ENCODE measurements at places on chromosomes 4 and X.

- no peak for DNase-seq
Measured at GRCh38 chr4:147244786-147245185, 236.1 kb upstream of the EDNRA start.

DNA sequence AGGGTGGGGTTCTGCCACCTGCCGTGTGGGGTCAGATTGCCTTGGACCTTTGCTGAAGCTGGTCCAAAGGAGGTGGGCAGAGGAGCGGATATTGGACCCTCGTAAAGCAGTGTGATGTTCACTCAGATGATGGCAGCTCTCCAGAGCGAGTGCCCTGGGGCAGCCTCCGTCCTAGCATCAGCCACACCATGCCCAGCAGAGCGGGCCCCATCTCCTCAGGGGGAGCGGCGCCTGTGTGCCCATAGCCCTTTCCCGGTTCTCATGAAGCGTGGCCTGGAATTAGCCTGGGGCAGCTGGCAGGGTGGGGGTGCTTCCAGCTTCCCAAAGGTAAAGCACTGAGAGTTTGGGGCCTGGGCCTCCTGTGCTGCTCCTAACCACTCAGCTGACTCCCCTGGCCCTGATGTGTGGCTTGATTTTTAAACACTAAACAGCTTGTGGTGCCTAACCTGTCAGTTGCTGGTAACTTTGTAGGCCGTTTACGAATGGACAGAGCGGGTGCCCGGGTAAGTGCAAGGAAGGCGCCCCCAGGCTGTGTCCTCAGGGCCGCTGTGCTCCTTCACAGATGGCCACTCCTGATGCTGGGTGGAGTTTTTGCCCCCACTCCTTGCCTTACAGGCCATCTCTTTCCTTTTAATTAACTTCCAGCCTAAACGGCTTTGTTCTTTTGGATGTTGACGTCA lies 36.0 kb downstream of the NOP14 start:
- DNase-seq = no peak

DNA sequence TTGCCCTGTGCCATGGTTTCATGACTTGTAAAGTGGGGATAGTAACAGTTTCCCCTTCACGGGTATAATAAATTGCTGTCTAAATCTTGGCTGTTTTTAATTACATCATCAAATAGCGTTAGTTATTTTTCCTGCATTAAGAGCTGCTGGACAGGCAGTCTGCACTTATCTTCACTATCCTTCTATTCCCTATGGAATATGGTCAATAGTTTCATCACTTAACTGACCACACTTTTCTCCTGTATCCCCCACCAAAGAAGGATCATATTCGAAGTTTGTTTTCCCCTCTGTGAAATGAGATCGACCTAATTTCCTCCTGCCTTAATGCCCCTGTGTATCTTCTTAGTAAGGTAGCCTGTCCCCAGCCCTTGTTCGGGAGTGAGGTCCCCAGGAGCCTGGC lies 133.2 kb downstream of the SHROOM3 start:
- no peak for DNase-seq

DNA sequence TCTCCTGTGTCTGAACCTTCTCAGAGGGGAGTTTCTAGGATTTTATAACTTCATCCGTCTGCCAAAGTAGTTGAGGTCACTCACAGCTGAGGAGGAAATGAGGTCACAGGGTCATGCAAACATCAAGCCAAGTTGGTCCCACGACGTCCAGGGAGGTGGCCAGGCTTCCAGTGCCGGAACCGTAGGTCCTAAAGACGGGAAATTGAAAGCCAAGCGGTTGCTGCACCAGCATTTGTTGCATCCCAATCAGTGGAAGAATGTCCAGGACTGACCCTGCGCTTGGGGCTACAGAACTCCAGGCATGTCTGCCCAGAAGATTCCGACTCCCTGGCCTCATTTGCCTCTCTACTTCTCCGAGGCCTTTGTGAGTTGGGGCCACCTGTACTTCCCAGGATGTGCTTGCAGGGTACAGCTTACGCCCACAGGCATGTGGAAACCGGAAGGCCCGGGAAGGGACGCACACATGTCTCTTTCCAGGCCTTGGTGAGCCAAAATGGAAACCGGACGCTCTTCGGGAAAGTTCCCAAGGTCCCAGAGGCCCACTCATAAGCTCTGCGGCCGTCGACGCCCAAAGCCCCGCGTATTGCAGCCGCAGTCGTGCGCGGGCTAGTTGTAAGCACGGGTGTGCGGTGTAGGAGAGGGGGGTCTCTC lies 9.3 kb downstream of the PRDM8 start:
- DNase-seq = no peak

GRCh38 chr4:108152980-108153379 lies 15.8 kb downstream of the LEF1 start:
- no peak for DNase-seq

DNA sequence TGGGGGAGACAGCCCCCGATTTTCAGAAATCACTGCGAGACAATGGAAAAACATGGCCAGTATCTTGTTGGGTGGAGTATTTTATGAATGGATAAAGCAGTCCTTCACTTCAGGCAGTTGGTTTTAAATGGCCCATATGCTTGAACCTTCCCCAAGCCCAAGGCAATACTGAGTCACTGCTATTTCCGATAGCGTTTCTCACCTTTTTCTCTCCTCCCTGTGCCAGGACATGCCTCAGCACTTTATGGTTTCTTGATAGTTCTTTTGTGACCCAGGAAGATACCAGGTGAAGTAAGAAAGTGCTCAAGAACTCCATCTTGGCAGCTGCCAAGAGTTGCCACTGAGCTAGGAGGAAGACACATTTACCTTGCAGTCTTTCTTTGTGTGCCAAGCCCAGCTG lies 26.8 kb upstream of the ESX1 start:
- DNase-seq = no peak
